Fibroblast of skin of right quadriceps (primary cell): ENCODE measurements at places on chromosomes 4 and X.

GRCh38 chr4:77820649-77821561 is 1.7 kb upstream of the CNOT6L start:
- DNase-seq, result no peak

- DNase-seq, result no peak
These were observed 71.6 kb upstream of the TEX13D start for GRCh38 chrX:124260845-124261244.

DNA sequence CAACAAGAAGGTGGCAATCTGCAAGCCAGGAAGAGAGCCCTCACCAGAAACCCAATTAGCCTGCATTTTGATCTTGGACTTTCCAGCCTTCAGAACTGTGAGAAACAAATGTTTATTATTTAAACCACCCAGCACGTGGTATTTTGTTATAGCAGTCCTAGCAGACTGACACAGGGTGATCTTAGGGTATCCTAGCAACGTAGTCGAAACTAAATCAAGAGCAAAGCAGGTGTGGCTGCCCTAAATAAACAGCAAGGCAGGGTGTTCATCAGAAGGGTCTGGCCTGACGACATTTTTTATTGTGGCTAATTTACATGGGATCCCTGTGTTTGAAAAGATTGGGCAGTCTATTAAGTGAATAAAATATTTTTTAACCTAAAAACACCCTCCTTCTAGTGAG is 198.8 kb downstream of the VEGFC start:
- DNase-seq, result no peak

DNA sequence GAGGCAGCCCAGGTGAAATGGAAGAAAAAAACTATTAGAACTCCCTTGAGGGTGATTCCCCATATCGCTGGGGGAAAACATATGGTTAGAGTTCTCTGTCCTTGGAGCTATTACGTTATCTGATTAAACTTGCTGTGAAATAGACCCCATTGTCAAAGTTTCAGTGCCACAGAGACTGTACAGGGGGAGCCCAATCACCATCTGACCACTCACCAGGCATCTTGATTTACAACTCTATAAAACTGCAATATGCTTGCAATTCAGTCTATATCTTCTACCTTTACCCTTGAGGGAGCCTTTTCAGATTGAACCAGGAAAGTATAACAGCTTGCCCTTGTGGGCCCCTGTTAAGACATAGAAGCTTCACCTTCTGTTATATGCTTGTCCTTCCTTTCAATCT is 18.2 kb downstream of the TMEM255A start:
- no peak for DNase-seq

DNA sequence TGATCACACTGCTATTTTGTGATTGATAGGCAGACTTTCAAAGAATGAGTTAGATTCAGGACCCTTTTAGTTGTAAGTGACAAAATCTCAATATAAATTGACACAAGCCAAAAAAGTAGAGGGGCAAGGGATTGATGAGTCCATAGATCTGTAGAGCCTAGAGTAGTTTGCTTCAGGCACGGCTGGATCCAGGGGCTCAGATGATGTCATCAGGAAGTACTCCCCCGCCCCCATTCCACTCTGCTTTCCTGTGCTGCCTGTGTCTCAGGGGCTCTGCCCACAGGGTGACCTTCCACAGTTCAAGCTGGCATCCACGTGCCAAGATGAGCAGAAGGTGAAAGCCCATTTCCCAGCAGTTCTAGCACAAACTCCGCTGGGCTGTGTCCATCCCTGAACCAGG is 13.6 kb downstream of the WFS1 start:
- DNase-seq, result no peak

DNA sequence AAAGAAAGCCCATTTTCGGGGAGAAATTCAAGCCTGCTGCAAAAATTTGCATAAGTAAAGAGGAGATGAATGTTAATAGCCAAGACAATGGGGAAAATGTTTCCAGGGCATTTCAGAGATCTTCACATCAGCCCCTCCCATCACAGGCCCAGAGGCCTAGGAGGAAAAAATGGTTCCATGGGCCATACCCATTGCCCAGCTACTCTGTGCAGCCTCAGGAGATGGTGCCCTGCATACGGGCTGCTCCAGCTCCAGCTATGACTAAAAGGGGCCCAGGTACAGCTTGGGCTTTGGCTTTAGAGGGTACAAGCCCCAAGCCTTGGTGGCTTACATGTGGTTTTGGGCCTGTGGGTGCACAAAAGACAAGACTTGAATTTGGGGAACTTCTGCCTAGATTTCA is 168.0 kb upstream of the DIPK2B start:
- no peak for DNase-seq

DNA sequence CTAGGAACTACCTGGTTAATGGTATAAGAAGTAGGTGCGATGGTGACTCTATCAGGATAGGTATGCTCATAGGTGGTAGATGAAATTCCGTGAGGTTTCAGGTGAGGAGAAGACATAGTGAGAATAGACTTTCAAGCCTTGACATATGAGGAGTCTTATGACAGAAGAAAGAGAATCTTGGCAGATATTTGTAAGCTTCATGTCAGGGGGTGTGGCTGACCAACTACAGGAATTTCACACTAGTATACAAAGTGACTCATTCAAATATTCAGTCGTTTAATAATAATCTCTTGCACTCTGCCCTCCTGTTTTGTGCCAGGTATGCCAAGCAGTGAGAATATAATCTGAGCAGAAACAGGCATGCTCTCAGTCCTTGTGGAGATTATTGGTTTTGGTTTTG is 22.8 kb downstream of the PACRGL start:
- no peak for DNase-seq

- peak; percentile 73 for DNase-seq
These were observed 61.3 kb upstream of the TXK start for GRCh38 chr4:48195374-48195773.

DNA sequence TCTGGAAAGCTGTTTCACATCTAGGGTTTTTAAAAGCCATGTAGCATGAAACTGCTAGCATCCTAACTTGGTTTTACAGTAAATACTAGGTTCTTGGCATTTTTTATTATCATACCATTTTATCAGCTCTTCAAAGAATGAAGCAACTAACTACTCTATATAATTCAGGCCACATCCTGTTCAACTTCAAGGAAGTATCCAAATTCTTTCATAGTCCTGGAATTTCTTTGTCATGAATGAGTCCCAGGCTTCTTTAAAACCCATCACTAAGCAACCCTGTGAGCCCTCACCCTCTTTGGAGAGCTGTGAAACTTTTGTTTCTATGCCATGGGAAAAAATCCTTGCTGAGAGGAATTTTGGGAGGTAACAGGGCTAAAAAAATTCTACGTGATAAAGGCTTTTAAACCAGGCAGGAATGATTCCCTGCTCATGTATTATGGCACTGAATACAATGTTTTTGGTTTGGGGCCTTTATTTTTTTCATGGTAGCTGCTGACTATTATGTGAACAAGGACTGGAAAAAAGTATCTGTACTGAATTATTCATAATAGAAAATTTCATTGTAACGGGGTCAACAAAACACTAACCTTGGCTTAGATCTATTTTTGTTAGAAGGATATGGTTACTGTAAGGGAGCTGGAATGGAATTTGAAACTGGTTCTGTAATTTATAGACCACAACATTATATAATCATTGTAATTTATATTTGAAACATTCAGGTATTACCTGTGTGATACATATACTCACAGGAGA is 164.9 kb downstream of the DCTD start:
- peak; percentile 88 for DNase-seq

GRCh38 chrX:48918643-48919340 is at the start of gene PIM2:
TSS of gene PIM2 (minus strand) at chrX:48919024. CDS start at chrX:48918834, 190 bp downstream.
- DNase-seq, result peak; percentile 74
